MM.1S (cell line): ENCODE measurements at places on chromosomes 7 and 10.

GRCh38 chr7:78185149-78185745 is 386.7 kb downstream of the PHTF2 start:
- DNase-seq = no peak

GRCh38 chr10:114376523-114376922 is 27.8 kb downstream of the AFAP1L2 start:
- no peak for DNase-seq

GRCh38 chr10:87068281-87068680 is 26.4 kb downstream of the GLUD1 start:
- no peak for DNase-seq

- no peak for DNase-seq
Observed at GRCh38 chr7:141210862-141211261, 137.0 kb downstream of the TMEM178B start.

- DNase-seq = no peak
Observed at GRCh38 chr10:113666682-113667252, 2.9 kb upstream of the NRAP start.

DNA sequence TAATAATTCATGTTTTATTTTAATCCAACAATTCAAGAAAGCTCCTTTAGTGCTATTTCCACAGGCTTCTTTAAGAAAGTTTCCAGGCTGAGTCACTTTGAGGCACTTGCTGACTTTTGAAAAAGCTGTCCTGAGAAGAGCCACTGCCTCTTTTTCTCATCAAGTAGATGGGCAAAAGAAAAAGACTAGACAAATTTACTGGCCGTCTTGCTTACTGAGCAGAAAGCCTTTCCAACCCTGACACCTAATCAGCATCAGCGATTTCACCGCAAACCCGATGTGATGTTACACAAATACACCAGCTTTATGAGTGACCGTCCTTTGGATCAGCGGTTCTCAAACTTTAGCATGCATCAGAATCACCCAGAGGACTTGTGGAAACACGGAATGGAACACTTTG is 24.3 kb downstream of the CTTNBP2 start:
- DNase-seq = no peak

DNA sequence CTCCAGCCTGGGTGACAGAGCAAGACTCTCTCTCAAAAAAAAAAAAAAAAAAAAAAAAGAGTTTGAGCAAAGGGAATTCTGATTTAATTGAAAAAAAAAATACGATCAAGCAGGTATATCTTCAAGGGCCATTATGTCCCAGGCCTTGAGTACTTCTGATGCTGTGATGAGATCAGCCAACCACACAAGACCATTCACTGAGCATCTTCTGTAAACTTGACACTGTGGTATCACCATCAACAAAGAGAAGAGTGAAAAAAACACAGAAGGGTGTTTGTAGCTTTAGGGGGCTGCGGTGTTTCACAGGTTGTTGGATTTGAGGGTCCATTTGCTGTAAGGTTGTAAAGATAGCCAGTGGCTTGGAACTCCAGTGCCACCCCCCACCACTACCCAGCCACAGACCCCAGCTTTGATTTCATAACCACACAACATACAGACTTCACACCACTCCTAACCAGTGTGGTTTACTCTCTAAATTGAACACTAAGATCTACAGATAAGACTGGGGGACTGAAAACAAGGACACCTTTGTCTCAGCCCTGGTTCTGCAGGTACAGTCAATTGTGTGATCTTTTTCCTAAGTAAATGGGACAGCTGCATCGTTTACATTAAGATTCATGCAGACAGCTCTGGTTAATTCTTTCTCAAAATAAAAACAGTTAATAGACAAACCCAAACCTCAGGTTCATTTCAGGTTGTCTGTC is 66.4 kb downstream of the CDC123 start:
- no peak for DNase-seq

GRCh38 chr7:116772423-116772863 is 89.9 kb upstream of the CAPZA2 start:
- no peak for DNase-seq

DNA sequence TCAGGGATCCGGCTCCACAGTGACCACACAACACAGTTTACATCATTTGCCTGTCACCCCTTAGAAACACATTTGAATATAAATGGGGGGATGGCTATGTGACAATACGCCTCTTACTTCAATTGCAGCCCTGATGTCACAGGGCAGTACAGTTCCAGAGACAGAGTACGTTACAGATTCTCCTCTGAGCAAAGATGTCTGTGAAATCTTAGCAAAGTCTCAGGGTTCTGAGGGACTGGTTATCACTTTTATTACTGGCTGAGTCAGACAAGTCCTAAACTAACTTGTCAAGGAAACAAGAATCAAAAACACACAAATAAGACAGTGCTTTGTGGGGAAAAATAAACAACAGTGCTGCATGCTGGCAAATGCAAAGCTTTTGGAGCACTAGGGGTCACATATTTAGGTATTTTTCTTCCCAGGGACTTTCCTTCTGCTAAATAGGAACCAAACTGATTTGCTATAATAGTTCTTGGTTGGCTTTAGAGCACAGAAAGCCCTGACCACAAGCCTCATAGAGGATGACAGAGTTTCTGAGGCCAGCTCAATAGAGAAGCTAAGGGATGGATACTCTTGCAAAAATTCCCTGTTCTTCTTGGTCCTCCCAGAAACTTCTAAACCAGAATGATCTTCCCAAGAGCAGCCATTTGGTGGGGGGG is 501.6 kb downstream of the GRID1 start:
- DNase-seq = no peak

GRCh38 chr7:135716677-135717238 is 11.2 kb downstream of the SLC13A4 start:
- no peak for DNase-seq

- DNase-seq = no peak
Observed at GRCh38 chr7:20624666-20625385, 9.4 kb downstream of the ABCB5 start.

- no peak for DNase-seq
Observed at GRCh38 chr7:127955051-127955531, 76.1 kb downstream of the LRRC4 start.

DNA sequence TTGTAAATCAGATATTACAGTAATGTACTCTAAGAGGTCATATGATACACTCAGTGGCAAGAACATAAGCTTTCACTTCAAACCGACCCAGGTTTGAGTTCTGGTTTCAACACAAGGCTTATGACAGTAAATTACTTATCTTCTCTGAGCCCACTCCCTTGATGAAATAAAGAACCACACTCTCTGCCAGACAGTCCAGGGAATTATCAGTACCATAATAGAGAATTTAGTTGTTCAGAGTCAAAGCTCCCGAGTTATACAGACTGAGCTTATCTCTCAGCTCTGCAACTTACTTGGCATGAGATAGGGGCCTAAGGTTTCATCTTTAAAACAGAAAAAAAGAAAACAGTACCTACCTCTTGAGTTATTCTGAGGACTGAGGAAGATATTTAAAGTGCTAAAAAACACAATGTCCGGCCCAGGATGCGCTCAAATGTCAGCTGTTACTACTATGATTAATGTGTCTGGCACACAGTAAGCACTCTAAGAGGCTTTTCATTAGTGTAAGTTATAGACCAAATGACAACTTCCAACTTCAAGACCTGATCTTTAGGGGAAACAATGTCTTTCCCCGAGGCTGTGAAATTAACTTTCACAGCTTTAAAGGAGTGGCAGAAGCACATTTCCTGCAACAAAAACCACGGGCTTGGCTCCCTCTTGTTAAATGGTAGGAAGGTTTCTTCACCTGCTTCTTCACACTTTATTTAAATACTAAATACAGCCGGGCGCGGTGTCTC is 38.1 kb downstream of the UBE2H start:
- no peak for DNase-seq

DNA sequence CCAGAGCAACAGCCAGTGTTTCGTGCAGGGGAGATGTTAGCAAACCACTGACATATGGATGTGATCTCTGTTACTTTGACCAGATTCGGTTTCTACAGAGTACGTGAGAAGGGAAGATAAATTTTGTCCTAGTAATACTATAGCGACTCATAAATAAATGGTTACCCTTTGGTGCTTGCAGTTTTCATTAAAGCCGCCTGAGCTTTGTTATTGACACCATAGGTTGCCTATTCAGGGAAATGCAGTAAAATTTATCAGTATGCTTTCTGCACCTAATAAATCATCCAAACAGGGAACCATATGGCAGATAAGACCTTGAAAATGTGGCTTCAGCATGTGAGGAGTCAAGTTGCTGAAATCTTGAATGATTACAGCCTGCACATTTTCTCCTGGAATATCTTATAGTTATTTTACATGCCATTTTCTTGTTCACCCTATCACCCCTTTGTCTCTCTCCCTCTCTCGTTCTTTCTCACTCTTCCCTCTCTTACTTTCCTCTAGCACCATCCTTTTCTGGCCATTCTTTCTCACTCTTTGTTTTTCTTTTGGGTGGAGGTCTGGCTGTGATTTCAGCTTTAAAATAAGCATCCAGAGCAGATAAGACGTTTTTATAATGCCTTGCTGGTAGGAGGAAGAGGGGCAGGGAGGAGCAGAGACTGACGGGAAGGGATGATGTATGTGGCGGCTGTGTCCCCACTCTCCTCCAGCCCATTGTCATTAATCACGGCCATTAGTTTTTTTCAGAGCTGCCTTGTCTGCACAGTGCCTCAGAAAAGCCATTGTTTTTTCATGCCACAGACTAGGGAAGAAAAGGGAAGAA is 182.5 kb downstream of the LRMDA start:
- no peak for DNase-seq

GRCh38 chr10:71971311-71971731 is 7.1 kb downstream of the CHST3 start:
- DNase-seq = no peak

GRCh38 chr7:92528958-92529264 is 316 bp downstream of the RBM48 start:
- DNase-seq = no peak

DNA sequence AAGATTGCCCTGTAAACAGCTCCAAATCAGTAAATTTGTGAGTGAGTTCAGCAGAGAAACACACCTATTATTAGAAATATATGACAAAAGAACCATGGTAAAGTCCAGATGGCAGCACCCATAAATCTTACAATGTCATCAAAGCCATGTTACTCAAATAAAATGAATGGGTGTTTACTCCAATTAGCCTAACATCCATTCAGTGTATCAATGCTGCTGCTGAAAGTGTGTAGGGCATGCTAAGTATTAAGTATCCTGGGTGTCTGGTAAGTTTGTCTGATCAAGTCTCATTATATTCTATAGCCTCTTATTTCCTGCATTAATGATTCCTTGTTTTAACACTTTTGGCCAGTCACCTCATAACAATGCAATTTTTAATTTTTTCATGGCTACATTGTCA is 185.5 kb upstream of the STEAP4 start:
- no peak for DNase-seq

GRCh38 chr7:55132890-55133551 is 114.2 kb downstream of the EGFR start:
- no peak for DNase-seq

GRCh38 chr7:112422842-112423496 is 27.3 kb upstream of the IFRD1 start:
- no peak for DNase-seq

GRCh38 chr10:110009736-110010475 is 2.1 kb downstream of the ADD3 start:
- peak; percentile 81 for DNase-seq

DNA sequence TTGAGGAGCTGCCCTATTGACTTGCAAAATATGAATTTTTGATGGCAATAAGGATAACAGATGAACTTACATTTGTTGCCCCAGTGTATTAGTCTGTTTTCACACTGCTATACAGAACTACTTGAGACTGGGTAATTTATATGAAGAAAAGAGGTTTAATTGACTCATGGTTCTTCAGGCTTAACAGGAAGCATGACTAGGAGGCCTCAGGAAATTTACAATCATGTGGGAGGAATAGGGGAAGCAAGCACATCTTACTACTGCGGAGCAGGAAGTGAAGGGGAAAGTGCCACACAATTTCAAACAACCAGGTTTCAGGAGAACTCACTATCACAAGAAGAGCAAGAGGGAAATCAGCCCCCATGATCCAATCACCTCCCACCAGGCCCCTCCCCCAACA is 57.9 kb downstream of the ZNF22 start:
- DNase-seq = no peak

- DNase-seq = no peak
Observed at GRCh38 chr10:103676058-103676785, 179.2 kb downstream of the SH3PXD2A start.

DNA sequence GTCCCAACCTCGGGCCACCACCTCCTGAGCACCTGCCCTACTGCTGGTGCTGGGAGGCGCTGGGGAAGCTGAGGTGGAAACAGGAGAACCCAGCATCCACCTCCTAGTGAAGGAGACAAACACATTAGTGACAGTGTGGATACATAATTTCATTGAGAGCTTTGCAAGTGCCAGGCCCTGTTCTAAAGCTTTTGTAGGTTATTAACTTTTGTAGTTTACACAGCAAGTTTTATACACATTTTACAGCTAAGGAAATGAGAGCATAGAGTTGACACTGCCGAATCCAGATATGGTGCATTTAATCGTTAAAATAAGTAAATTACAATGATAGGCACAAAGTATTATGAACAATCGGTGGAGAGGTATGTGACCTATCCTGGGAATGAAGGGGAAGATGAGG is 466.1 kb upstream of the C7orf33 start:
- no peak for DNase-seq

GRCh38 chr7:19690736-19691135 is 18.1 kb downstream of the POLR1F start:
- DNase-seq = no peak

DNA sequence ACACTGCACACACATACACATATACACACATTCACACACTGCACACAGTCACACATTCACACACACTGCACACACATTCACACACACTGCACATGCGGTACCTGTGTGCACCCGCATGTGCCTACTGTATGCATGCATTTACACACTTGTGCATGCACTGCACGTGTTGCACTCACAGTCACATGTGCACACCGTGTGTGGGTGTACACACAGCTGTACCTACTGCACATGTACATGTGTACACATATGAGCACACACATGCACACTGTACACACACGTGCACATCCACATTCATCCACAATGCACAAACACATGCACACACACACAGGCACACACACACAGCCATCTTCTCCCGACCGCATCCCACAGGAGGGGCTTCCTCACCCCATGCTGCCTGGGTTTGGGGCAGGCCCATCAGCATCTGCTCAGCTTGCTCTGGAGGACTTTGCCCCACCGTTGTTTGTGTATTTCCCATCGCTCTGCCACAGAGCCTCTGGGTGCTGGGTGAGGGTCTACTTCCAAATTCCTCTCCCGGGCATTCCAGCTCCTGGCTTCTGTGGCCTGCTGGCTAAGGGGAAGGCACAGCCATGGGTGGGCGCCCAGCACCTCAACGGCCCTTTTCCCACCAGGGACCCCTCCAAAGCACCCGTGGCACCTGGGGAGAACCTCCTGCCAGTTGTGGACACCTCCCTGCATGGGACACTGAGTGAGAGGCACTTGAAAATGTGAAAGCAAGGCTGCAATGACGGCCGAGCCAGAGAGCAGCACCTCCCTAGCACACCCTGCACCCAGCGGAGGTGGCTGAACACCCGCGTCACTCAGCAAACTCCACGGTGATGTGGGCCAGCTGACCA is 324.3 kb downstream of the PTPRN2 start:
- DNase-seq = no peak

- no peak for DNase-seq
Observed at GRCh38 chr7:142579946-142580345, 169.3 kb upstream of the PRSS1 start.
